Activated T-cell treated with anti-CD3 and anti-CD28 coated beads, Interleukin-2, amount 50 U/mL, for 24 hours (primary cell): ENCODE measurements at places on chromosomes 13 and 19.

GRCh38 chr19:56080669-56081401, 40.3 kb downstream of the ZNF787 start:
- H3K4me1 ChIP-seq = peaks cover 10% of the 10 kb centered on the region
- peak overlapping the region; percentile 69 for H3K4me3 ChIP-seq
- peak; percentile 78 for DNase-seq
- peaks cover 4% of the 10 kb centered on the region for H3K36me3 ChIP-seq

DNA sequence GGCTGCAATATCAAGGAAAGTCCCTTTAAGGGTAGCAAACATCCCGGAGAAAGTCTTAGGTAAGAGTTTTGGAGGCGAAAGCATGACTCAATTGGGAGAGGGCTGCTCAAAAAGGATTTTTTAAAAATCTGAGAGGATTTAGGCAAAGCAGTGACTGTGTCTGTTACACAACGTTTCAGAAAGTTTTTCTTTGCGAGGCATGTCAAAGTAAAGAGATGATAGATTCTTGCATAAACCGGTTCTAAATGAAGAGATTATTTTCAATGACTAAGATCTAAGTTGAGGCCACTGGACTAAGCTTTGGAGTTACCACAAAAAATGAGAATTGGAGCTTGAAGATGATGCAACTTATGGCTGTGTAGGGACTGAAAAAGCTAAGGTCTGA, 43.7 kb upstream of the ENOX1 start:
- H3K27me3 ChIP-seq = peaks cover 19% of the 10 kb centered on the region
- H3K4me1 ChIP-seq = no peaks in the 10 kb centered on the region
- H3K4me3 ChIP-seq = no peak overlapping the region
- H3K36me3 ChIP-seq = no peaks in the 10 kb centered on the region
- H3K27ac ChIP-seq = no peak overlapping the region

- no peaks in the 10 kb centered on the region for H3K4me1 ChIP-seq
- no peak for DNase-seq
- no peaks in the 10 kb centered on the region for H3K27me3 ChIP-seq
- H3K36me3 ChIP-seq = no peaks in the 10 kb centered on the region
- no peak overlapping the region for H3K27ac ChIP-seq
Measured at GRCh38 chr13:63972328-63972727, 2556.7 kb upstream of the PCDH20 start.

- H3K27ac ChIP-seq = no peak overlapping the region
- peaks cover 15% of the 10 kb centered on the region for H3K4me1 ChIP-seq
- no peaks in the 10 kb centered on the region for H3K36me3 ChIP-seq
Measured at GRCh38 chr13:20359335-20359734, 127.2 kb upstream of the GJB6 start.

GRCh38 chr13:41675306-41675705, 218.0 kb downstream of the RGCC start:
- H3K27ac ChIP-seq = no peak overlapping the region
- H3K4me1 ChIP-seq = peaks cover 5% of the 10 kb centered on the region
- peaks cover 41% of the 10 kb centered on the region for H3K36me3 ChIP-seq
- H3K27me3 ChIP-seq = no peaks in the 10 kb centered on the region
- H3K4me3 ChIP-seq = no peak overlapping the region

GRCh38 chr13:43368003-43368402, 344.6 kb downstream of the DNAJC15 start:
- peak overlapping the region; percentile 32 for H3K4me3 ChIP-seq
- DNase-seq = no peak
- H3K27ac ChIP-seq = no peak overlapping the region
- H3K4me1 ChIP-seq = peaks cover 26% of the 10 kb centered on the region

GRCh38 chr13:99693351-99693750, 192.1 kb downstream of the TM9SF2 start:
- no peak overlapping the region for H3K4me3 ChIP-seq
- H3K27me3 ChIP-seq = no peaks in the 10 kb centered on the region
- H3K36me3 ChIP-seq = no peaks in the 10 kb centered on the region
- DNase-seq = no peak
- H3K4me1 ChIP-seq = peaks cover 5% of the 10 kb centered on the region
- H3K27ac ChIP-seq = no peak overlapping the region

DNA sequence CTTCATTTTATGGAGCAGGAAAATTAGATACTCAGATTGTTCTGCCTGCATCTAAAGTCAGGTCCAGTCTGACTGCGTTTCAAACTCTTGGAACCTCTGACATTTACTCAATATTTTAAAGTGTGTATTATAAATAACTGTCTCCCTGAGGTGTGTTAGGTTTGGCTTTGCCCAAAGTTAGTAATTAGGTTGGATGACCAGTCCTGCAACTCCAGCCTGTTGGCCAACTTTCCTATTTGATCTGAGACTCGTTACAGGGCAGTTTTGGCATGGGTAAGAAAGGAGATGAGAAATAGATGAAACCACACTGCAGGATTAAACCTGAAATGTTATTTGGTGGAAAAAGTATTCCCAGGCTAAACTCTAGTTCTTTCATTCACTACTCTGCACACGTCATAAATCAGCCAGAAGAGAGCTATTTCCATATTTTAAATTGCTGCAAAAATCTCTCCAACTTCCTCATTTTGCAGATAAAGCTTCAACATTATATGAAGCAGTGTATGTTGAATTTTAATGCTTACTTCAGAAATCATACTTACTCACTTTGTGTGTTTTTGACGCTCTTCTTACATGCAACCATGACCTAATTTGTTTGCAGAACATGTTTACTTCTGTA, 357.1 kb downstream of the DCT start:
- no peak for DNase-seq
- H3K4me3 ChIP-seq = no peak overlapping the region
- H3K36me3 ChIP-seq = no peaks in the 10 kb centered on the region
- H3K27me3 ChIP-seq = peaks cover 12% of the 10 kb centered on the region
- H3K4me1 ChIP-seq = no peaks in the 10 kb centered on the region

GRCh38 chr13:95608640-95609323, 35.7 kb downstream of the DZIP1 start:
- H3K27ac ChIP-seq = no peak overlapping the region
- peaks cover 16% of the 10 kb centered on the region for H3K27me3 ChIP-seq
- H3K4me3 ChIP-seq = no peak overlapping the region
- no peaks in the 10 kb centered on the region for H3K36me3 ChIP-seq
- H3K4me1 ChIP-seq = no peaks in the 10 kb centered on the region

- H3K27ac ChIP-seq = no peak overlapping the region
- peaks cover 35% of the 10 kb centered on the region for H3K4me1 ChIP-seq
- H3K27me3 ChIP-seq = no peaks in the 10 kb centered on the region
- no peak for DNase-seq
- no peaks in the 10 kb centered on the region for H3K36me3 ChIP-seq
- H3K4me3 ChIP-seq = no peak overlapping the region
Measured at GRCh38 chr13:22102271-22102670, 431.4 kb downstream of the FGF9 start.

DNA sequence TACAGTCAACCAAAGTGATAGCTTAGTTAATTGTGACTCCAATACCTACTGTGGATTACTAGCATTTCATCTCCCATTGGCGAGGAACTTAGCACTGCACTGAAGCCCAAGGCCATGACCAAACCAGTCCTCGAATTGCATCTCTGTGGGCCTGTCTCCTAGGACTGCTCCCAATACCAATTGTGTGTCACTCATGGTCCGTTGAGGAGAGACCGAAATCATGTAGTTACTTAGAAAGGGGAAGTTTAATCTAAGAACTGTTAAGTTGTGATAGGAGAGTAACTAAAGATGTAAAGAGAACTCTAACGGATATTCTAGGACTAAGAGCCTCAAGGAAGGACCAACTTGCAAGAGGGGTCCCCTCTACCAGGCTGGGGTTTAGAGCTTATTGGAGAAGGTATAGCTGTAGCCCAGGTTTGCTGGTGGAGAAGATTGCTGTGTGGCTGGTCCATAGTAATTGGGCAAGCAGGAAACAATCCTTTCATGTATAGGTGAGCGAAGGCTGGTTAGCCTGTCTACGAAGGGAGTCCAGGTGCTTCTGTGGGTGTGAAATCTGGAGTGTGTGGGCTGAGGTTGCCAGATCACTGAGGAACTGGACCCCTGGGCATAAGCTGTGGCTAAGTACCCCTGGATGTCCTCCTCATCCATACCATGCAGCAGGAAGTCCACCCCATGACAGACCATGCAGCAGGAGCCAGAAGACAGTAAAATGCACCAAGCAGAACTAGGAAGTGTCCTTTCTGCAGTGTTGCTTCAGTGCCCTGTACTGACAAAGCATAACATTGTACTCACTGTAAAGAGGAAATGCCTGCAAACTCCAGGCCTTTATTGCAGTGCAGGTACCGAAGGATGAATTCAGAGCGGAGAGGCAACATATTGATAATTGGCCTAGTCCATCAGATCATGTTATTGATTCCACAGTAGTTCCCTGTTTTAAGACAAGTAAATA, 30.8 kb downstream of the DNAJC3 start:
- DNase-seq = no peak
- H3K4me1 ChIP-seq = peaks cover 39% of the 10 kb centered on the region
- no peak overlapping the region for H3K4me3 ChIP-seq
- peak overlapping the region; percentile 3 for H3K27ac ChIP-seq
- no peaks in the 10 kb centered on the region for H3K27me3 ChIP-seq

DNA sequence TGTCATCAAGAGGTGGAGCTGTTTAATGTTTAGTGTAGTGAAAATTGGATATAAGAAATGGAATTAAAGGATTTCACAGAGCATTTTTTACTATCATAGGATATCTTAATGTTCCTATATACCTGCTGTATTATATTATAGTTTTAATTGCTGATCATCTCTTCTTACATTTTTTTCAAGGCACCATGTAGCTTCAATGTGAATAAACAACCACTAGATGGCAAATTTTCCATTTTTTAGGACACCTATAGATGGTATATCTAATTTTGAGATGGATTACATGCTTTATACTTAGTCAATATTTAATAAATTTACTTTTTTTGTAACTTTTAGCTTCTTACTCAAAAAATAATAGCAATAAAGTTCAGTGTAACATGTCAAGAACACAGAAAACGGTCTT, 9.0 kb upstream of the ATXN8OS start:
- no peaks in the 10 kb centered on the region for H3K36me3 ChIP-seq
- H3K27ac ChIP-seq = no peak overlapping the region
- no peaks in the 10 kb centered on the region for H3K27me3 ChIP-seq
- H3K4me1 ChIP-seq = no peaks in the 10 kb centered on the region
- H3K4me3 ChIP-seq = no peak overlapping the region

- peak overlapping the region; percentile 50 for H3K27ac ChIP-seq
- H3K4me1 ChIP-seq = peaks cover 54% of the 10 kb centered on the region
- H3K27me3 ChIP-seq = no peaks in the 10 kb centered on the region
- H3K36me3 ChIP-seq = peaks cover 63% of the 10 kb centered on the region
- H3K4me3 ChIP-seq = no peak overlapping the region
Measured at GRCh38 chr19:16382775-16383543, 58.3 kb downstream of the KLF2 start.

- H3K36me3 ChIP-seq = no peaks in the 10 kb centered on the region
- H3K27ac ChIP-seq = no peak overlapping the region
- no peaks in the 10 kb centered on the region for H3K27me3 ChIP-seq
- peaks cover 7% of the 10 kb centered on the region for H3K4me1 ChIP-seq
- no peak overlapping the region for H3K4me3 ChIP-seq
- DNase-seq = no peak
Measured at GRCh38 chr19:29800100-29800825, 11.5 kb upstream of the CCNE1 start.

DNA sequence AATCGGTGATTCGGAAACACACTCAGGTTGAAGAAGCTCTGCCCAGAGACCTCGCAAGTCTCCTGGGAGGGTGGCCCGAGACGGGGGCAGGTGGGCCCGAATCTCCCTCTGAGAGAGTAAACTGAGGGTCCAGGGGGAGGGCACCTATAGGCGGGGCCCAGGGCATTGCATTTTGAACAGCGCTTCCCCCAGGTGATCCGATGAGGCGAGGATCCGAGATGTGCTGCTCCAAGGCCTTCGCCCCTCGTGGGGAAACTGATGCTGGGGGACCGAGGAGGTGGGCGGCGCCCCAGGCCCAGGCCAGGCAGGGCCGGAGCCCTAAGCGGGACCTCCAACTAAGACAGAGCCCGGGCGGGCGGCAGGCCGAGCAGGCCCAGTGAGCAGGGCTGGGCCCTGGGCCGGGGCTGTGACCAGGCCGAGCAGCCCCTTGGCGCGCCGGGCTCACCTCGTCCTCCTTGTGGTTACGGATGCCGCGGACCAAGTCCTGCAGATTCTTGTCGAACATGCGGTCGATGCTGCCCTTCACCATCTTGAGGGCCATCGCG, 500 bp downstream of the AP3D1 start:
- peak overlapping the region; percentile 86 for H3K4me3 ChIP-seq
- no peak for DNase-seq
- H3K4me1 ChIP-seq = peaks cover 50% of the 10 kb centered on the region
- peak overlapping the region; percentile 79 for H3K27ac ChIP-seq
- no peaks in the 10 kb centered on the region for H3K27me3 ChIP-seq
- H3K36me3 ChIP-seq = peaks cover 37% of the 10 kb centered on the region

GRCh38 chr13:73508841-73509240, 450.0 kb downstream of the KLF5 start:
- H3K27me3 ChIP-seq = no peaks in the 10 kb centered on the region
- no peaks in the 10 kb centered on the region for H3K4me1 ChIP-seq
- no peak for DNase-seq
- H3K27ac ChIP-seq = no peak overlapping the region
- H3K36me3 ChIP-seq = no peaks in the 10 kb centered on the region

GRCh38 chr13:95236774-95237173, 64.5 kb downstream of the ABCC4 start:
- H3K4me1 ChIP-seq = peaks cover 5% of the 10 kb centered on the region
- no peak for DNase-seq
- no peak overlapping the region for H3K27ac ChIP-seq
- H3K36me3 ChIP-seq = peaks cover 65% of the 10 kb centered on the region
- no peaks in the 10 kb centered on the region for H3K27me3 ChIP-seq
- no peak overlapping the region for H3K4me3 ChIP-seq

GRCh38 chr19:44757057-44757734, 8.7 kb downstream of the BCL3 start:
- no peak overlapping the region for H3K27ac ChIP-seq
- DNase-seq = no peak
- peaks cover 83% of the 10 kb centered on the region for H3K36me3 ChIP-seq
- peaks cover 57% of the 10 kb centered on the region for H3K4me1 ChIP-seq
- no peak overlapping the region for H3K4me3 ChIP-seq

DNA sequence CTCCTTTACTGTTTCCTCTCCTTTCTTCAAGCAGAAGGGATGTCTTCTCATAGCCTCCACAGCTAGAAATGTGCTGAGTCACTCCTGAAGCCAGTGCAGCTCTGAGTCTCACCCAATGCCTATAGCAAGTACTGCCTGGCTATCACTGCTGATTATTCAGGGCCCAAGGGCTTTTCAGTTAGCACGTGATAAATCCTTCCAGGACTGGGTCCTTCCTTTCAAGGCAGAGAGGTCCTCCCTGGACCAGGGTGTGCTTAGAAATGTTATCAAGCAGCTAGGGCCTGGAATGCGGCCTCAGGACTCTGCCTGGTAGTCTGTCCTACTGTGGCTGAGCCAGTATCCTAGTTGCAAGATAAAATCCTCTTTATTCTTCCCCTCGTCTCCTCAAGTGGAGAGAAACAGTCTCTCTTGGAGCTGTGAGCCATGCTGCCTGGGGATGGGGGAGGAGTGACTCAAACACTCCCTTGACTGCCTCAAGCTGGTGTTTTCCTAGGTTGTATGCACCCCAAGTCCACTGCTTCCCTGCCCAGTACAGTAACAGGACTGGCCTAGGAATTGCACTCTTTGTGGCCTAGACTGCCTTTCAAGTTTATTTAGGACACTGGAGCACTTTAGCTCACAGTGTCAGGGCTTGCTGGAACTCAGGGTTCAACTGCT, 198.7 kb upstream of the SERP2 start:
- DNase-seq = no peak
- H3K27me3 ChIP-seq = no peaks in the 10 kb centered on the region
- H3K4me1 ChIP-seq = no peaks in the 10 kb centered on the region
- no peak overlapping the region for H3K4me3 ChIP-seq
- no peaks in the 10 kb centered on the region for H3K36me3 ChIP-seq

- H3K4me1 ChIP-seq = peaks cover 2% of the 10 kb centered on the region
- no peaks in the 10 kb centered on the region for H3K36me3 ChIP-seq
- no peak for DNase-seq
- no peak overlapping the region for H3K4me3 ChIP-seq
Measured at GRCh38 chr19:46134527-46134926, 10.0 kb upstream of the IGFL3 start.
